ENCODE measurements at places on chromosomes 12 and 14. TPM values are rescaled to one million over a fixed set of nuclear protein-coding genes. Genes with fewer than 3 reads are reported as not detected.

The MYL2 gene
- not detected for total RNA-seq

The TGM1 gene
- total RNA-seq, result 1.5 TPM

The SIX4 gene
- total RNA-seq, result 16.6 TPM

The MYF6 gene
- not detected for total RNA-seq

The PRIMA1 gene
- total RNA-seq, result not detected

The PTPRR gene
- 1.1 TPM for total RNA-seq

The C1QL4 gene
- total RNA-seq, result under 0.01 TPM

The OLR1 gene
- total RNA-seq, result 8.7 TPM

The ERC1 gene
- total RNA-seq, result 33.2 TPM

The OR6C2 gene
- not detected for total RNA-seq
